Temporal lobe (tissue), 4 donors: ENCODE measurements at places on chromosomes 5 and 9. TPM values are rescaled to one million over a fixed set of nuclear protein-coding genes. Genes with fewer than 3 reads are reported as not detected.

Gene GLRA1
- not detected for total RNA-seq

Gene NR2F1-AS1
- 50.4 TPM for total RNA-seq

Gene EFNA5
- 17.0 TPM for total RNA-seq

Gene NSUN2
- total RNA-seq, result 29.7 TPM

Gene FREM1
- total RNA-seq, result 1.7 TPM

Gene ROR2
- total RNA-seq, result 0.74 TPM

Gene FLT4
- 2.0 TPM for total RNA-seq

Gene LHX3
- total RNA-seq, result under 0.01 TPM

Gene LIX1
- 4.7 TPM for total RNA-seq

Gene COL27A1
- 1.5 TPM for total RNA-seq

Gene FAM193B
- total RNA-seq, result 35.7 TPM

Gene CEL
- total RNA-seq, result 0.49 TPM

Gene FGFR4
- total RNA-seq, result 2.7 TPM

Gene STPG3
- total RNA-seq, result not detected

Gene DMGDH
- total RNA-seq, result 2.0 TPM

Gene PTGES
- total RNA-seq, result 2.0 TPM

Gene TAF1L
- 0.25 TPM for total RNA-seq

Gene CNTNAP3
- total RNA-seq, result 33.7 TPM

Gene SLC23A1
- total RNA-seq, result not detected

Gene SLC25A2
- total RNA-seq, result not detected

Gene ENC1
- 755 TPM for total RNA-seq

Gene CD14
- 4.4 TPM for total RNA-seq

Gene RNF183
- not detected for total RNA-seq

Gene PLEKHG4B
- 4.7 TPM for total RNA-seq

Gene GPBP1
- total RNA-seq, result 118 TPM

Gene HNRNPA0
- total RNA-seq, result 40.1 TPM

Gene TGFBI
- total RNA-seq, result 9.6 TPM

Gene RGS14
- total RNA-seq, result 3.4 TPM

Gene CREB3
- 23.6 TPM for total RNA-seq

Gene LAMC3
- 2.7 TPM for total RNA-seq

Gene SELENOP
- total RNA-seq, result 35.4 TPM

Gene SPATA31D1
- not detected for total RNA-seq

Gene SLC45A2
- total RNA-seq, result 0.49 TPM

Gene CTXN3
- 3.2 TPM for total RNA-seq

Gene AP3S1
- total RNA-seq, result 89.5 TPM

Gene PRDM9
- not detected for total RNA-seq

Gene TMEFF1
- 38.4 TPM for total RNA-seq

Gene PKD2L2
- under 0.01 TPM for total RNA-seq

Gene KCNT1
- 3.9 TPM for total RNA-seq

Gene C5orf52
- not detected for total RNA-seq

Gene WHRN
- 0.98 TPM for total RNA-seq

Gene PCDHGB1
- total RNA-seq, result 6.9 TPM

Gene SLC31A1
- total RNA-seq, result 7.9 TPM

Gene SVEP1
- total RNA-seq, result 6.1 TPM

Gene CATSPER3
- not detected for total RNA-seq

Gene CDKN2B
- total RNA-seq, result 0.25 TPM

Gene PLPPR1
- total RNA-seq, result 122 TPM
